Omental fat pad (tissue), 4 donors: ENCODE measurements at places on chromosomes 7 and 10. TPM values are rescaled to one million over a fixed set of nuclear protein-coding genes. Genes with fewer than 3 reads are reported as not detected.

GRCh38 chr7:41887416-41887815 lies 184.5 kb upstream of the INHBA start:
- DNase-seq: no peak

The CUBN gene
- total RNA-seq: 2.2 TPM

The ITIH2 gene
- total RNA-seq: not detected

GRCh38 chr10:70914316-70914864 lies 26.0 kb upstream of the PCBD1 start:
- DNase-seq: no peak

DNA sequence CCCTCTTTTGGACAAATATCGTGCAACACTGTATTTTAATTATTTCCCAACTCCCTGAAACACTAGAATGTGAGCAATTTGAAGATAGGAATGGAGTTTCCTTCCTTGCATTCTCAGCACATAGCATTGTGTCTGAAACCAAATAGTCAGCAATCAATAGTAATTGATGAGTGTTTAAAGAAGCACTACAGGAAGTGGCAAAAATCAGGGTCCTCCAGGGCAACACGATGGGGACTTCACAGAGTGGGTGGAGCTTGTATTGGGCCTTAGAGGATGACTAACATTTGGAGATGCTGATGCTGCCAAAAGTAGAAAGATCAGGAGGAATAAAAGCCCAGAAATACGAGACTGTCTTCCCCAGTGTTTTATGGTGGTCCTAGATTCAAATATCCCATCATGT lies 94.9 kb downstream of the NPSR1 start:
- no peak for DNase-seq

GRCh38 chr10:98407744-98408241 lies 7.2 kb downstream of the PYROXD2 start:
- DNase-seq: no peak
